Kidney (tissue), 22 donors: ENCODE measurements at places on chromosomes 7 and 10. TPM values are rescaled to one million over a fixed set of nuclear protein-coding genes. Genes with fewer than 3 reads are reported as not detected.

DNA sequence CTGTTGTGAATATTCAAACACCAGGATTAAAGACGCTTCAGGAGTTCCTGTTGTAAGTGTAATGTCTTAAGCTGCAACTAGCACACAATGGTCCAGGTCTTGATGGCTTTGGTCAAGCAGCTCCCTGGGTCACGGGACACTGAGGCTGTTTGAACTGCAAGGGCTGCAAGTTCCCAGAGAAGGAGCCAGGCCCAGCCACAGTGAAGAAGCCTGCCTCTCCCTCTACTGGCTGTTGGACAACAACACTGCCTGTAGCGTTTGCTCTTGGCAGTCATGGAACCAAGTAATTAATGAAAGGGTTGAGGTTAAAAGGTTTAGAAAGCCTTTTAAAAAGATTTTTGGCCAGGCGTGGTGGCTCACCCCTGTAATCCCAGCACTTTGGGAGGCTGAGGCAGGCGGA is 31.9 kb upstream of the GUSB start:
- H3K4me1 ChIP-seq, result no peaks in the 10 kb centered on the region
- no peak overlapping the region for H3K27ac ChIP-seq
- H3K36me3 ChIP-seq, result no peaks in the 10 kb centered on the region
- no peak overlapping the region for H3K4me3 ChIP-seq
- H3K27me3 ChIP-seq, result no peaks in the 10 kb centered on the region

DNA sequence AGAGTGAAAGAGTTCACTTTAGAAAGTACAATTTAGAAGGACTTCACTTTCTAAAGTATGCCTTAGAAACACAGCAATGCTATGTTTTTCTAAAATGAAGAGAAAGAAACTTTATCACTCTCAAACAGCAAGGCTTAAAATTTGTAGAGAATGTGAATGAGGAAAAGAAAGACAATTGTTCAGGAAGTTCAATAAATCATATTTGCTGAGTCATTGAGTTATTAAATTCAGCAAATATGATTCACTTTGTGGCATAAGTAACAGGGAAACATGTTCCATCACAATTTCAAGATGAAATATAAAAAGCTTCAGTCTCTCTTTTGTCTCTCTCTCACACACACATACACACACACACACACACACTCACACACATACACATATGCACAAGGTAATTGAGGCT is 187.9 kb downstream of the PCDH15 start:
- H3K36me3 ChIP-seq, result no peaks in the 10 kb centered on the region
- H3K27ac ChIP-seq, result no peak overlapping the region
- H3K4me3 ChIP-seq, result no peak overlapping the region
- H3K27me3 ChIP-seq, result no peaks in the 10 kb centered on the region
- no peaks in the 10 kb centered on the region for H3K4me1 ChIP-seq

DNA sequence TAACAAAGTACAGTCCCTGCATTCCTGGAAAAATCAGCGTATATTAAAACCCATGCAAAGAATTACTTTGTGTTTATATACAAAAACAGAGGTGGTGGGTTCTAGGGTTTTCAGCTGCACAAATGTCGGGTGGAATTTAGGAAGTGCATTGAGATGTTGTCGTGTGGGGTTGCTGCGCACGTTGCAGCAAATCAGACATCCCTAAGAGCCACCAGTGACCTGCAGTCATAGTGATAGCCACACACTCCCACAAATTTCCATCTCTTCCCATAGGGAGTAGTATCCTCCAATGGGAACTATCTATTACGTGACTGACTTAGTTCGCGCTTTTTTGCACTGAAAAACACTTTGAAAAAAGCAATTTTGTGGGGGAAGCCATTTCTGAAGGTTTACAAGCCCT is 375.2 kb upstream of the GALNT17 start:
- H3K27ac ChIP-seq, result no peak overlapping the region
- H3K4me3 ChIP-seq, result no peak overlapping the region
- H3K27me3 ChIP-seq, result no peaks in the 10 kb centered on the region
- H3K4me1 ChIP-seq, result no peaks in the 10 kb centered on the region

GRCh38 chr7:127375631-127376030 is 16.9 kb downstream of the ZNF800 start:
- H3K4me1 ChIP-seq, result no peaks in the 10 kb centered on the region
- DNase-seq, result no peak
- H3K4me3 ChIP-seq, result no peak overlapping the region
- no peak overlapping the region for H3K27ac ChIP-seq
- H3K36me3 ChIP-seq, result peaks cover 17% of the 10 kb centered on the region

DNA sequence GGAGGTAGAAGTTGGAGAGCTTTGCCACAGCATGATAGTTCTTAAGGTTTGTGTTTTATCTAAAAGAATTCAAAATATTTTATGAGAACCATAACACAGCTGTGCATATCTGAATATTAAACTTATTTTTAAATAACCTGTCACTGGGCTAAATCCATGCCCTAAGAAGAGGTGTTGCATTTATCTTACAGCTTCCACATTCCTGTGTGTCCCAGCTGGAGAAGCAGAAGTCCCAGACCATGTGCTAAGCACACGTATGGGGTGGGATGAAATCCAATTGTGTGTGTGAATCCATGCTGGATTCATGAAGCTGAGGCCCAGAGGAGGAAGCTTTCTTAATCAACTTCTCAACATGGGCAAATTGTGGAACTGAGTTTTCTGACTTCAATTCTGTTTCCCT is 121.5 kb downstream of the PKD1L1 start:
- no peak overlapping the region for H3K27ac ChIP-seq
- no peaks in the 10 kb centered on the region for H3K36me3 ChIP-seq
- H3K27me3 ChIP-seq, result no peaks in the 10 kb centered on the region
- H3K4me3 ChIP-seq, result no peak overlapping the region
- no peak for DNase-seq
- no peaks in the 10 kb centered on the region for H3K4me1 ChIP-seq

DNA sequence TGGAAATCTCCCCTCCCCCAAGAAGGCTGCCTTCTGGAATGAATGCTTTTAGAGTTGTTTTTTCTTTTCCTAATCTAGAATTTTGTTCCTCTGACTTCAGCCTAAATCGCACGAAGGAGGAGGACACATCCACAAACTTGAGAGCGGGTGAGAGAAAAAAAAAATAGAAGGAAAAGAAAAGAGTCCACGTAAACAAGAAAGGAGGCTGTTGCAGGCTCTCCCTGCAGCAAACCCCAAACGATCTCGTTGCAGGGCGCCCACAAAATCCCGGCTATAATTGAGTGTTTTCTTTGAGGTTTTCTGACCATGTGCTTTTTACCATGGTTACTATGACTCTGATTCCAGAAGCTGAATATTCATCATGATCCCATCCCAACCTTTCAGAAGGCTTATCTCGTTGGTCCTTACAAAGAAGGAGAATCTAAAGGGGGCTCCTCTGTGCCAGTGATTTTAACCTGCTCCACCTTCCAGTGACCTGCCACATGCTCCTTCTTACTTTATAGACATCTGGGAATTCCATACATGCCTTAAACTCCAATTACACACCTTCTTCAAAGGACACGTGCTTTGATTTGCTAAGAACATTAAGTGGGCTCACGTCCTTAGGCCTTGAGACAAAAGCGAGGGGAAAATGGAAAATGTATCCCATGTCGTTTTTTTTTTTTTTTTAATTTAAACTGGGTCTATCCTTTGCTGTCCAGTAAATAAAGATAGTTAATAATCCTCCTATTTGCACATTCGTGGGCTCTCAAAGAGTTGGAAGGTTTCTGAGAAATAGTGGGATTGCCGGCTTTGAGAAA is 5.8 kb downstream of the TWIST1 start:
- no peak for DNase-seq
- no peak overlapping the region for H3K4me3 ChIP-seq
- H3K27me3 ChIP-seq, result peaks cover 58% of the 10 kb centered on the region
- H3K27ac ChIP-seq, result no peak overlapping the region
- peaks cover 11% of the 10 kb centered on the region for H3K4me1 ChIP-seq

- DNase-seq, result no peak
- no peaks in the 10 kb centered on the region for H3K27me3 ChIP-seq
- H3K36me3 ChIP-seq, result no peaks in the 10 kb centered on the region
- H3K4me1 ChIP-seq, result no peaks in the 10 kb centered on the region
- H3K4me3 ChIP-seq, result no peak overlapping the region
Observed at GRCh38 chr10:29199339-29199738, 89.5 kb upstream of the LYZL1 start.

DNA sequence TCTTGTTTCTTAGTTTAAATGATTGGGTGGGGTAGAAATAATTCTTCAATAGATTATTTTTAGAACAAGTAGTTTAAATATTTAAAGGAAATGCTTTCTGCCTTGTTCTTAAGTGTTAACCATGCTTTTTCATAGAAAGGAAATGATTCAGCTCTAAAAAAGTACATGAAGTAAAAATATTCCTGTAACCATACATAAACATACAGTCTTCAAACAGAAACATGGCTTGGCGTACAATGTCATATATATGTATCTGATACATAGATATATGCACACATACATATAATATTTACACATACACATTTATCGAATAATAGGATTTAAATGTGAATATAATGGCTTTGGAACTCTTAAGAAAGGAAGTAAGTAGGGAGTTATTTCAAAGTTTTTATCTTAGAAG is 84.4 kb downstream of the RUNDC3B start:
- H3K4me1 ChIP-seq, result no peaks in the 10 kb centered on the region
- DNase-seq, result no peak
- no peaks in the 10 kb centered on the region for H3K36me3 ChIP-seq

- no peak overlapping the region for H3K27ac ChIP-seq
- H3K36me3 ChIP-seq, result no peaks in the 10 kb centered on the region
- no peak for DNase-seq
- H3K4me3 ChIP-seq, result no peak overlapping the region
- H3K4me1 ChIP-seq, result no peaks in the 10 kb centered on the region
Observed at GRCh38 chr7:85000735-85001350, 186.0 kb downstream of the SEMA3D start.

GRCh38 chr10:119896061-119896655 is 3.6 kb downstream of the SEC23IP start:
- H3K4me3 ChIP-seq, result no peak overlapping the region
- H3K4me1 ChIP-seq, result peaks cover 8% of the 10 kb centered on the region
- no peaks in the 10 kb centered on the region for H3K27me3 ChIP-seq

GRCh38 chr10:108836362-108836761 is 1086.9 kb downstream of the XPNPEP1 start:
- DNase-seq, result no peak
- H3K4me3 ChIP-seq, result no peak overlapping the region
- no peaks in the 10 kb centered on the region for H3K4me1 ChIP-seq
- H3K36me3 ChIP-seq, result no peaks in the 10 kb centered on the region
- no peak overlapping the region for H3K27ac ChIP-seq
- H3K27me3 ChIP-seq, result no peaks in the 10 kb centered on the region

DNA sequence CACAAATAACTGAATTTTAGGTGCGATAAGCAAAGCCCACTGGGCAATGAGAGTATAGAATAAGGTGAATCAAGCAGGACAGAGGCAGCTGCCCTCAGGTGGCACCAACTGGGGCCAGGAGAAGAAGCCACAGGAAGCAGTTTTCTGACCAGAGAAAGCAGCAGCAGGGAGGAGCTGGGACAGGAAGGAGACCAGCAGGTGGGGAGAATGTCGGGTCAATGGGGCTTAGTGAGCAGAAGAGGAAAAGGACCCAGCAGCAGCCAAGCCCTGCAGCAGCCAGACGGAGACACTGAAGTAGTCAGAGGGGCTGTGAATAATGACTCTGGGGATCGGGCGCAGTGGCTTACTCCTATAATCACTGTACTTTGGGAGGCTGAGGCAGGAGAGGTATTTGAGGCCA is 209.6 kb upstream of the SH2B2 start:
- no peak for DNase-seq
- no peaks in the 10 kb centered on the region for H3K4me1 ChIP-seq
- no peaks in the 10 kb centered on the region for H3K27me3 ChIP-seq
- H3K36me3 ChIP-seq, result peaks cover 7% of the 10 kb centered on the region

DNA sequence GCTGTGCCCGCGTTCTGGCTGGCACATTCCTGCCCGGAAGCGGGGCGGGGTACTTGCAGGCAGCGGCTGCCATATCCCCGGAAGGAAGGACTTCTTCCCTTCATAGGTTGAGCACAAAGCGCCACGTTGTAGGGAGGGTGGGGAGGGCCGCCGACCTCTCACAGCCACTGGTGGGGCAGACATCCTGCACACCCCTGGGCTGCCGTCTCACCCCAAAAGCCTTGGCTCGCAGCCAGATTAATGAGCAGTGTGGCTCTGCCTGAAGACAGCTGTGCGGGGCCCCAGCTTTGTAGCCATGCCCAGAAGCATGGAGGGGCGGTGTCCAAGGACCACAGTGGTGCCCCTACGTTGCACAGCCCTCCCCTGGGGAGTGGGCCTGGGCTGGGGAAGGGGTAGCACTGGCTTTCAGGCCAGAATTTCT is 54.3 kb upstream of the DPYSL4 start:
- no peak overlapping the region for H3K4me3 ChIP-seq
- no peak for DNase-seq
- H3K27ac ChIP-seq, result no peak overlapping the region
- no peaks in the 10 kb centered on the region for H3K4me1 ChIP-seq

DNA sequence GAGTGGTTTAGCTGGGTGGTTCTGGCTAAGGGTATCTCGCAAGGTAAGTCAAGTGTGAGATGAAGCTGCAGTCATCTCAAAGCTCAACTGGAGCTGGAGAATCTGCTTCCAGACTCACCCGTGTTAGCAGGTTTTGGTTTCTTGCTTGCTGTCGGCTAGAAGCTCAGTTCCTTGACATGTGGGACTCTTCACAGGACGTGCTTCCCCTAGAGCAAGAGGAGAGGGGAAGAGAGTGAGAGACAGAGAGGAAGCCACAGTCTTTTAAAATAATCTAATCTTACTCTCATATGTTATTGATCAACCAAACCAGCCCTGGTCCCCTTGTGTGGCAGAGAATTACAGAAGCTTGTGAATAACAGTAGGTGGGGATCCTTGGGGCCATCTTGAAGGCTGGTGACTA is 199.5 kb downstream of the REEP3 start:
- H3K27ac ChIP-seq, result no peak overlapping the region
- H3K36me3 ChIP-seq, result no peaks in the 10 kb centered on the region
- H3K4me3 ChIP-seq, result no peak overlapping the region
- no peak for DNase-seq

DNA sequence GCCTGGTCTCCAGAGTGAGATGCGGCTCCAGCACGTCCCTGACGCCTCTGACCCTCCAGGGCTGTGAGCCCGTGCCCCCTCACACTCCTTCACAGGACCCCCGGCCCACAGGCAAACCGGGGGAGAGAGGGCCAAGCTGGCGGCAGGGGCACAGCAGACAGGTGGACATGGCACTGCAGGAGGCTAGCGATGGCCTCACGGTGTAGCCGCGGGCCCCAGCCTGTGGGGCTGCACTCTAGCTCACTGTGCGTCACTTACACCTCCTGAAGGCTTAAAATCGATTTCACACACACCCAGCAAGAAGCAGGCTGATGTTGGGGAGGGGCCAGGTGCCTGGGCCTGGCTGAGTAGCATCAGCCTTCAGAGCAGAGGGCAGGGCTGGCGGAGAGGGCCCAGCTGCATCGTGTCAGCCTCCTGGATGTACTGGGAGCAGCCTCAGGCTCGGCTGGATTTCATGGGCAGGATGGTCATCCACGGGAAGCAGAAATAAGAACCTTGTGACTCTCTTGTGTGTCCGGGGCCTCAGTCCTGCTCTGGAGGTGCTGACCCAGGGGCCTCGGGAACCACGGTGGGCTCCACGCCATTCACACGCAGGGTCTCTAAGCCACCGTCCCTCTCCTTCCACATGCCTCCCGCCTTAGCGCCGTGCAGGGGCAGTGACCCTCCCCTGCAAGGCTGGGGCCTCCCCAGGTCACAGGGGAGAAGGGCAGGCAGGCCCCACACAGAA is 19.4 kb upstream of the KNDC1 start:
- peak; percentile 68 for DNase-seq
- no peak overlapping the region for H3K4me3 ChIP-seq
- no peak overlapping the region for H3K27ac ChIP-seq
- H3K27me3 ChIP-seq, result no peaks in the 10 kb centered on the region
- no peaks in the 10 kb centered on the region for H3K36me3 ChIP-seq

The TSPAN15 gene
- 65.4 TPM for total RNA-seq

The BTBD16 gene
- total RNA-seq, result 1.2 TPM

The CDC123 gene
- 47.7 TPM for total RNA-seq

The HOXA7 gene
- 31.3 TPM for total RNA-seq

The NUTM2A gene
- total RNA-seq, result 1.5 TPM

The DRGX gene
- total RNA-seq, result not detected

The EPHA1 gene
- total RNA-seq, result 22.3 TPM

The CLRN3 gene
- total RNA-seq, result 9.4 TPM

The ZNF239 gene
- total RNA-seq, result 4.7 TPM

The VENTX gene
- total RNA-seq, result 3.3 TPM
